Activated T-helper 1 cell treated with Interleukin-2 at 50 U/mL for 16 hours (primary cell): ENCODE measurements at places on chromosomes 13 and 19.
A peak's percentile ranks its signal among the peaks of the same experiment; 100 is the strongest.

GRCh38 chr13:66553391-66553790, 676.7 kb downstream of the PCDH9 start:
- no peak for DNase-seq

- DNase-seq: no peak
Measured at GRCh38 chr13:98546402-98546801, 30.5 kb downstream of the STK24 start.

DNA sequence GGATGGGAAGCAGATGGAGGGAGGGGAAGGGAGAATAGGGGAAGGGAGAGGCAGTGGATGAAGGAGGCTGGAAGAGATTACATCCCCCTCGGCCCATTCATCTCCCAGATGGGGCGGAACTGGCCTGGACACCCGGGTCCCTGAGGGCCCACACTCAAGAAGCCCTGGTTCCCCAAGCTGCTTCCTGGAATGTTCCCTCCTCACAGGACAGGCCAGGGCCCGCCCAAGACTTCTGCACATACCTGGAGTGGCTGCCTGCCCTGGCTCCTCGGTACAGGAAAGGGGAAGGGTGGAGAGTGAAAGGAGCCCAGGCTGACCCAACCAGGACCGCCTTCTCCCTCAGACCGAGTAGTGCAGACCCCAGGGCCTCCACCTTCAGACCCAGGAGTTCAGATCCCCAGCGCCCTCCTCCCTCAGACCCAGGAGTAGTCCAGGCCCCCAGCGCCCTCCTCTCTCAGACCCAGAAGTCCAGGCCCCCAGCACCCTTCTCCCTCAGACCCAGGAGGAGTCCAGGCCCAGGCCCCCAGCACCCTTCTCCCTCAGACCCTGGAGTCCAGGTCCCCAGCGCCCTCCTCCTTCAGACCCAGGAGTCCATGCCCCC, 489 bp downstream of the NTF4 start:
- no peak for DNase-seq

DNA sequence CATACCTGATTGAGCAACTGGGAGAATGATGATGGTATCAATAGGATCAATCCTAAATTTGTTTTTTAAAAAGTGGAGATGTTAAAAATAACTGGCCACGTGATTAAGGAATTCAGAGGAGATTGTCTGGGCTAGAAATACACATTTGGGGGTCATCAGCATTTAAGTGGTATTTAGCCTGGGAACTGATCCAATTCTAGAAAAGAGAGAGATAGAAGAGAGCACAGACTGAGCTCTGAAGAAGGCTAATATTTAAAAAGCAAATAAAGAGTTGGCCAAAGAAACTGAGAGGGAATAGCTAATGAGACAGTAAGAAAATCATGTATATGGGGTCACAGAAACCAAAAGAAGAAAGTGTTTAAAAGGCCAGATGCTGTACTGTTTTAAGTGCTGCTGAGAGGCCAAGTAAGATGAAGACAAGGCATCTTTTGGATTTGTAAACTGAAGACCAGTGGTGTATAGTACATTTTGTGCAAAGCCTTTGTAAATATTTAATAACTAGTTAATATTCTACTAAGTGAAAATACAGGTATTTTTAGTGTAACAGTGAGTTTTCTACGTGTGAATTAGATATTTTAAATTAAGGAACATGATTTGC, 40.2 kb downstream of the UBL3 start:
- no peak for DNase-seq

GRCh38 chr13:33006638-33007037, 9.6 kb upstream of the KL start:
- DNase-seq: no peak

DNA sequence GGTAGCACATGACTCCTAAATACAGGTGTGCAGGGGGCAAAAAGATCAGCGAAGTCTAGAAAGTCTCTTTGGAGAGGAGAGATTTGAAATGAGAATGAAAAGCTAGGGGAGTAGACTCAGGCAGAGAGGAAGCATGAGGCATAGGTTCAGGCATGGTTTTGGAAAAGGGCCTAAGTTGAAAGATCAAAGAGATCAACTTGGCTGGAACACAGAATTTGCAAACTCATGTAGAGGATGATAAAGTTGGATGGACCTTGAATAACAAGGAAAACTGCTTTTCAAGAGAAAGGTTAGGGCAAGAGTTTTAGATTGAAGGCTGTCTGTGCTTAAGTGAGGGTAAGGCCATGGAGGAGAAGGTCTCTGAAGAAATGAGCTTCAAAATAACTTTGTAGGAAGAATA, 47.4 kb upstream of the UBAC2 start:
- no peak for DNase-seq

GRCh38 chr13:30957258-30957943, 24.9 kb downstream of the TEX26 start:
- no peak for DNase-seq

- DNase-seq: no peak
Measured at GRCh38 chr13:20306039-20306438, 73.9 kb upstream of the GJB6 start.

- DNase-seq: peak; percentile 98
Measured at GRCh38 chr19:43503501-43504425, 783 bp downstream of the PHLDB3 start.

- no peak for DNase-seq
Measured at GRCh38 chr19:40633207-40633606, 32.0 kb downstream of the LTBP4 start.

GRCh38 chr19:50679177-50680125, 30.2 kb downstream of the C19orf81 start:
- DNase-seq: peak; percentile 49

DNA sequence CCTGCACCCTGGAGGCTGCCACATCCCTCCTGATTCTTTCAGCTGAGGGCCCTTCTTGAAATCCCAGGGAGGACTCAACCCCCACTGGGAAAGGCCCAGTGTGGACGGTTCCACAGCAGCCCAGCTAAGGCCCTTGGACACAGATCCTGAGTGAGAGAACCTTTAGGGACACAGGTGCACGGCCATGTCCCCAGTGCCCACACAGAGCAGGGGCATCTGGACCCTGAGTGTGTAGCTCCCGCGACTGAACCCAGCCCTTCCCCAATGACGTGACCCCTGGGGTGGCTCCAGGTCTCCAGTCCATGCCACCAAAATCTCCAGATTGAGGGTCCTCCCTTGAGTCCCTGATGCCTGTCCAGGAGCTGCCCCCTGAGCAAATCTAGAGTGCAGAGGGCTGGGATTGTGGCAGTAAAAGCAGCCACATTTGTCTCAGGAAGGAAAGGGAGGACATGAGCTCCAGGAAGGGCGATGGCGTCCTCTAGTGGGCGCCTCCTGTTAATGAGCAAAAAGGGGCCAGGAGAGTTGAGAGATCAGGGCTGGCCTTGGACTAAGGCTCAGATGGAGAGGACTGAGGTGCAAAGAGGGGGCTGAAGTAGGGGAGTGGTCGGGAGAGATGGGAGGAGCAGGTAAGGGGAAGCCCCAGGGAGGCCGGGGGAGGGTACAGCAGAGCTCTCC, 6.9 kb upstream of the CEACAM5 start:
- no peak for DNase-seq

DNA sequence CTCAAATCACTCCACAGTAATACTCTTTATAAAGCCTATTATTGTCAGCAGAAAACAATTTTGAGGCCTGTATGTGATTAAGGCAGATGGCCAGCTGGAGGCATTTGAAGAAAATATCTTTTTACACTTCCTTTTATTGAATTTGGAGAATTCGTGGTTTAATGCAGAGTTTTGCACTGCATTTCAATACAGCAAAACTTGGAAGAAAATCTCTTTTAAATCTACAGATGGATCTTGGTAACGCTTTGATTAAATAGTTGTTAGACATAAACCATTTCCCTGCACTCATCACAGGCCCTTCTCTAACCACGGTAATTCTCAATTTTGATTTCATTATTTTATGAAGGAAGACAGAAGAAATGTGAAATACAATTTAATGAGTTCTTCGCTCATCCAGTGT, 185.7 kb downstream of the RFC3 start:
- DNase-seq: no peak

GRCh38 chr13:42396901-42397655, 125.1 kb downstream of the AKAP11 start:
- no peak for DNase-seq

GRCh38 chr19:17949956-17950309, 17.0 kb upstream of the KCNN1 start:
- no peak for DNase-seq

- DNase-seq: no peak
Measured at GRCh38 chr13:112963641-112964040, 5.4 kb upstream of the MCF2L start.

- no peak for DNase-seq
Measured at GRCh38 chr19:4379383-4380253, 20.7 kb downstream of the SH3GL1 start.

- no peak for DNase-seq
Measured at GRCh38 chr13:49046002-49046401, 70.3 kb downstream of the FNDC3A start.

DNA sequence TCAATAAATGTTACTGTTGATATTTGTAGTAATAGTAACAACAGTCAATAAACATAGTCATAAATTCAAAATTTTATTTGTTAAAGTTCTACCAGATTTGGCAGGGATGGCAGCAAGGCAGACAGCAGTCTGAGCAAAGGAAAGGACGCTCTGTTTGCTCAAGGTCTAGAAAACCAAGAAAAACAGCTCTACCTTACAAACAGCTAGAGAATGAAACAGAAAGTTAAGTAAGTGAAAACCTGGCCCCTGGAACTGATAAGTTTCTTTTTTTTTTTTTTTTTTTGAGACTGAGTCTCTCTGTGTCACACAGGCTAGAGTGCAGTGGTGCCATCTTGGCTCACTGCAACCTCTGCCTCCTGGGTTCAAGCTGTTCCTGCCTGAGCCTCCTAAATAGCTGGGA, 27.9 kb downstream of the ENOX1 start:
- no peak for DNase-seq

DNA sequence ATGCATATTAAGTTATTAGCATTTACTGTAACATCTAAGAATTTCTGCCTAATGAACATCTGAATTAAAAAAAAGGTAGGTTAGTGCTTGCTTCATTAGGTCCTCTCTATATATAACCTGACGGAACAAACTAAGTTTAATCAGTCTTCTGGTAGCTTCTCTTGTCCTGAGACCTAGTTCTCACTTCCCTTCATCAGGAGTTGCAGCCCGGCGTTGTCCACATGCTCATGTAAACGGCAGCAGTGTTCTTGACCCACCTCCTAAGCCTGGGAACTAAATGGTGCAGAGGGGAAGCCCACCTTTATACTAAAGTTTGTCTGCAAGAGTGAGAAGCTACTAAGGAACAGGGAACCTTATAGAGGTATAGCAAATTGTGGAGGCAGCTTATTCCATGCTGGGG, 31.9 kb upstream of the CPB2 start:
- DNase-seq: no peak

- DNase-seq: no peak
Measured at GRCh38 chr13:112693831-112694497, 4.1 kb downstream of the ATP11A start.

- DNase-seq: no peak
Measured at GRCh38 chr13:83876546-83876945, 5.7 kb downstream of the SLITRK1 start.

- no peak for DNase-seq
Measured at GRCh38 chr19:30393046-30393445, 20.9 kb downstream of the ZNF536 start.

- no peak for DNase-seq
Measured at GRCh38 chr19:4795400-4795799, 3.9 kb downstream of the FEM1A start.

DNA sequence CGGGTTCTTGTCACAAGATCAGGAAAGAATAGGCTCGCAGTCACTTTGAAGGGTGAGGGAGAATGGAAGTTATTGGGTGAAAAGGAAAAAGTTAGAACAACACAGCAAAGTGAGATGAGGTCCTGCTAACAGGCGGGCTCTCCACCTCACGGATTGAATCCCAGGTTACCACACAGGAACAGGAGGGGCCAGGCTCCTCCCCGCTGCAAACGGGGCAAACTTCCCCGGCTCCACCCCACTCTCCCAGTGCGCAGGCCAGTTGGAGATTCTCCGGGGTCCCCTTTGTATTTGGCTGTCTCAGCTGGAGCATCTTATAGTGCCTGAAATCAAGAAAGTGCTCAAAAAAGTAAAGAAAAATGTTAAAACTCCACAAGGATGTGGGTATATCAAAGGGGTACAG, 78.3 kb upstream of the IPO5 start:
- no peak for DNase-seq

DNA sequence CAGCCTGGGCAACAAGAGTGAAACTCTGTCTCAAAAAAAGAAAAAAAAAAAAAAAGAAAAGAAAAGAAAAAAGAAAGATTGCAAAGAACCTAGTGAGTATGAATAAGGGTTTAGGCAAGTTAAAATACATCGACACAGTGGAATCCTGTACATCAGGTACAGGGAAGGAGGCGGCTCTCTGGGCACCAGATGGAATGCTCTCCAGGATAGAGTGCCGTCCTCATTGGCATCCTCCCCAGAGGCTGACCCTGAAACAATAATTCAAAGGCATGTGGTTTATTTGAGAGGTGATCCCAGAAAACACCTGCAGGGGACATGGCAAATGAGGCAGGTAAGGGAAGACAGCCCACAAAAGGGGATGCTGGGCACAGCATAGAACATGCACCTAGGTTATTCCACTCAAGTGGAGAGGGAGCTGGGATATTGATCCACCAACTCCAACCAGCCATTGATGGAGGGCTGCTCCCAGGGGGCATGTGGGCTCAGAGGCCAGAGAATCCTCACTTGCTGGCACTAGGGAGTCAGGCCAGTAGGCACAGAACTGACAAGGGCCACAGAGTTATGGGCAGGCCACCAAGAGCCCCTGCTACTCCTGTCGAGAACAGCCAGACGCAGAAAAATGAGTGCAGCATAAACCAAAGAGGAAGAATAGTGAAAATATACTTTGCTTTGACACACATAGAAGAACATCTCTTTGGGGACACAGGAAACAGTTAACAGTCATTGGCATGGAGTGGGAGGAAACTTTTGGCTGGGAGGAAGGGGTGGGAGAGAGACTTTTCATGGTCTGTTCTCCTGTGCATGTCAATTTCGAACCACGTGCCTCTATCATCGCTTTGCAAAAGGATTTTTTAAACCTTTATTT, 4.2 kb downstream of the TSPAN16 start:
- no peak for DNase-seq

- DNase-seq: no peak
Measured at GRCh38 chr19:11783767-11784166, 14.6 kb upstream of the ZNF491 start.

GRCh38 chr19:41403181-41403970, 5.8 kb downstream of the BCKDHA start:
- DNase-seq: no peak

DNA sequence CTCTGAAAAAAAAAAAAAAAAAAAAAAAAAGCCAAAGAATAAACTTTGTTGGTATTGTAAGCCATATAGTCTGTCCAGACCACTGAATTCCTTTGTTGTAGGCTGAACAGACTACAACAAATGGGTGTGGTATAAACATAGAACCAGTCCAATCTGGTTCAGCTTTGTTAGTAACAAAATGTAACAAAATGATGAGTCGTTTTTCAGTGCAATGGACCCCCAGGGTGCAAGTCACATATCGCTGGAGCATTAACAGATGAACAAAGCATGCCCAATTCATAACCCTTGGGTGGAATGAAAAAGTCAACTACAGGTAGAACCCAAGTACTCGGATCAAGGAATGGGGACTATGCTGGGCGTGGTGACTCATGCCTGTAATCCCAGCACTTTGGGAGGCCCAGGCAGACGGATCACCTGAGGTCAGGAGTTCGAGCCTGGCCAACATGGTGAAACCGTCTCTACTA, 13.6 kb upstream of the FCHO1 start:
- no peak for DNase-seq

GRCh38 chr13:110344320-110344719, 37.2 kb downstream of the COL4A2 start:
- no peak for DNase-seq

GRCh38 chr19:40414542-40415535, 1.7 kb upstream of the PRX start:
- no peak for DNase-seq
